ENCODE measurements at places on chromosomes 2 and 18.

DNA sequence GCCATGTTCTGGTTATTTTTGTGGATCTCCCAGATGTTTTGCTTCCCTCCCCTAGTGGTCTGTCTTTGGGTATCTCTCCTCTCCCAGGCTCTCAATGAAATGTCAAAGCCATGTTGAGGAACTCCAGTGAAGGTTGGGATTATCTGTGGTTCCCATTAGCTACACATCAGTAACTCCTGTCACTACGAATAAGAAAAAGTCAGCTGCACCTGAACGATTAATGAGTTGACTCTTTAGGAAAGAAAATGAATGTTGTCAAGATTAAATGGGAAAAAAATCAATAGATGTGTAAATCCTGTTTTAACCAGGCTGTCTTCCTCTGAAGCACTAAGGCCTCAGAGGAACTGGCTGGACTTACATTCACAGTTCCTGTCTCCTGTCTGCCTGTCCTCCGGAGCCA lies 94.0 kb upstream of the DAPL1 start:
- no peak for DNase-seq

DNA sequence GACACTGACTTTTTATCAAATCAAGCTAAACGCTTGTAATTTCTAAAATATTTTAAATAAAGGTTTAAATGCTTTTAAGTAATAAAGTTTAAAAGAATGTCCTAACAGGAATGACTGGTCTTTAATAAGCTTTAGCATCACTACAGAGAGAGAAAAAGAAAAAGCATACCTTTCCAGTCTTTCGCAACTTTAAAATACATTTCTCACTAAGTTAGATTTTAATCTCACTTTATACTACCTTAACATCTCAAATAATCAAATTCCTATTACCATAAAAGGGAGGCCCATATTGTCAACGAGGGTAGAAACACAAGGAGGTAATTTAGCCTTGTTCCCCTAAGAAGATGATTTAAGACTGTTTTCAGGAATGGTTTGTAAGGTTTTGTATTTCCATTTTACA lies 80.7 kb downstream of the STRN start:
- DNase-seq: no peak

DNA sequence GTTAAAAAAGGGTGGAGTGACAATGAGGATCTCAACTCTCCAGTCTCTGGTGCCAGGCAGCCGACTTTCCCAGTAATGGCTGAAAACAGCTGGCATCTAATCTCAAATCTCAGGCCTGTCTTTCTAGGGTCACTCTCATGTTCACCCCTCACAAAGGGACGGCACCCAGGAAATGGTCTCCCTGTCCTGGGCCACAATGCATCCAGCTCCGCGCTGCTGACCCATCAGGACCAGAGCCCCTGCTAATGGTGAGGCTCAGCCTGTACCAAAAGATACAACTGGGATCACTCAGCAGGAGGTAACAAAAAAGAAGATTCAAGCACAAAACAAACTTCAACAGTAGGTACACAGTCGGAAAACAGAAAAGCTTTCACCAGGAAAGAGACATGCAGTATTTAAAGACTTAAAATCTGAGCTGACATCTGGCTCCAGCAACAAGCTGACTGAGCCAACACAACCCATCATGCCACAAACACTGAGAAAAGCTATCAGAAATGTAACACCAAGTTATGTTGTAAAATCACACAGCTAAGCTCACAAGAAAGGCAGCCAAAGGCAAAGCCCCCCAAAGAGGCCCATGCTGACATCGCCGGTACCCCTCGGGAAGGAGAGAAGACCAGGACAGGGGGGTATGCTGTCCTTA lies 13.6 kb upstream of the KIDINS220 start:
- DNase-seq: no peak

- DNase-seq: no peak
These were observed 15.2 kb downstream of the TSPYL6 start for GRCh38 chr2:54240515-54241469.

Data from T1000 (cell line).